Purkinje cell (primary cell): ENCODE measurements at places on chromosomes 1 and 21. TPM values are rescaled to one million over a fixed set of nuclear protein-coding genes. Genes with fewer than 3 reads are reported as not detected.

The MPZ gene
- not detected in 2 replicates for polyA plus RNA-seq

The TRIM58 gene
- polyA plus RNA-seq: not detected in 2 replicates

The IGSF3 gene
- polyA plus RNA-seq: 1.5 and 1.8 TPM in 2 replicates

The ATP1A4 gene
- polyA plus RNA-seq: not detected in 2 replicates

The PRDM16 gene
- polyA plus RNA-seq: not detected in 2 replicates

The PDPN gene
- polyA plus RNA-seq: 4.1 TPM in 2 replicates

The FAM43B gene
- polyA plus RNA-seq: 3.1 TPM in 1 of 2 replicates, not detected in the other

The OR2T29 gene
- polyA plus RNA-seq: not detected in 2 replicates

The DPM3 gene
- 88.7 and 130 TPM in 2 replicates for polyA plus RNA-seq

The KLHL21 gene
- polyA plus RNA-seq: 1.6 and 2.7 TPM in 2 replicates

The TESK2 gene
- polyA plus RNA-seq: 0.27 and 1.2 TPM in 2 replicates

The SLC9C2 gene
- not detected in 2 replicates for polyA plus RNA-seq

The TRIM46 gene
- polyA plus RNA-seq: 0.73 and 2.3 TPM in 2 replicates

The MROH9 gene
- polyA plus RNA-seq: 0.09 TPM in 1 of 2 replicates, not detected in the other

The KCNJ9 gene
- 12.2 and 16.6 TPM in 2 replicates for polyA plus RNA-seq

The SPATA1 gene
- polyA plus RNA-seq: 0.41 TPM in 1 of 2 replicates, not detected in the other

The MYOM3 gene
- not detected in 2 replicates for polyA plus RNA-seq

The CFAP45 gene
- polyA plus RNA-seq: 1.2 and 2.1 TPM in 2 replicates

The PLPPR5 gene
- 48.0 and 54.1 TPM in 2 replicates for polyA plus RNA-seq

The TRAF5 gene
- polyA plus RNA-seq: 26.2 and 27.7 TPM in 2 replicates

The TMEM201 gene
- polyA plus RNA-seq: 0.06 and 0.54 TPM in 2 replicates

The GBP6 gene
- polyA plus RNA-seq: not detected in 2 replicates

The MARK1 gene
- 26.5 and 31.2 TPM in 2 replicates for polyA plus RNA-seq

The SELP gene
- polyA plus RNA-seq: not detected in 2 replicates

The TSNAX gene
- 73.2 and 103 TPM in 2 replicates for polyA plus RNA-seq

The RBM34 gene
- 163 and 171 TPM in 2 replicates for polyA plus RNA-seq

The SVBP gene
- 40.0 and 48.9 TPM in 2 replicates for polyA plus RNA-seq

The TIAM1 gene
- 99.7 and 155 TPM in 2 replicates for polyA plus RNA-seq

The CHIA gene
- not detected in 2 replicates for polyA plus RNA-seq

The AGT gene
- 0.48 and 1.9 TPM in 2 replicates for polyA plus RNA-seq

The NCF2 gene
- polyA plus RNA-seq: not detected in 2 replicates

The KPNA6 gene
- 45.7 and 59.8 TPM in 2 replicates for polyA plus RNA-seq

The DCDC2B gene
- polyA plus RNA-seq: not detected in 2 replicates

The PRAMEF14 gene
- not detected in 2 replicates for polyA plus RNA-seq

The SPRR1B gene
- not detected in 2 replicates for polyA plus RNA-seq

The WDR64 gene
- not detected in 2 replicates for polyA plus RNA-seq

The A3GALT2 gene
- not detected in 2 replicates for polyA plus RNA-seq

The TRABD2B gene
- polyA plus RNA-seq: 2.7 and 6.1 TPM in 2 replicates

The OR6N1 gene
- polyA plus RNA-seq: not detected in 2 replicates

The PPCS gene
- 110 and 116 TPM in 2 replicates for polyA plus RNA-seq

The S100A12 gene
- not detected in 2 replicates for polyA plus RNA-seq

The FCRL2 gene
- not detected in 2 replicates for polyA plus RNA-seq

The RGS13 gene
- not detected in 2 replicates for polyA plus RNA-seq

The HFM1 gene
- polyA plus RNA-seq: 4.1 and 7.1 TPM in 2 replicates
